Activated CD8-positive, alpha-beta memory T cell treated with anti-CD3 and anti-CD28 coated beads for 4 hours (primary cell): ENCODE measurements at places on chromosomes 7 and 10.

GRCh38 chr7:103613655-103614642 lies 167.9 kb upstream of the SLC26A5 start:
- DNase-seq, result no peak

DNA sequence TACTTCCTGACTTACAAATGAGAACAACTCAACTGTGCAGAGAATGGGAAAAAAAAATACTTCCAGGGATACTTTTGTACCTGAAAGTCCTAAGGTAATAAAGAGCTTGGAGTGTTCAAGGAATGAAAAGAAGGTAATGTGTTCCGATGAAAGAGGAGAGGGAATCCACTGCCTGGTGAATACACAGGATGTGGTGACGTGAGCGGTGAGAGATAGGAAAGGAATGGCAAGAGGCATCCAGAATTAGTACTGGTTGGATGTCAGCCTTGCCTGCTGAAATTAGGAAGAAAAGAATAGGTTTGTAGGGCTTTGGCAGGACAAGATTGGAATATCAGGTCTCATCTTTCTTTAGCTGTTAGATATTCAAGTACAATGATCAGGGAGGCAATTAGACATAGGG lies 347.7 kb downstream of the POM121L12 start:
- no peak for DNase-seq

- no peak for DNase-seq
Measured at GRCh38 chr7:108947526-108947925, 377.9 kb downstream of the DNAJB9 start.

DNA sequence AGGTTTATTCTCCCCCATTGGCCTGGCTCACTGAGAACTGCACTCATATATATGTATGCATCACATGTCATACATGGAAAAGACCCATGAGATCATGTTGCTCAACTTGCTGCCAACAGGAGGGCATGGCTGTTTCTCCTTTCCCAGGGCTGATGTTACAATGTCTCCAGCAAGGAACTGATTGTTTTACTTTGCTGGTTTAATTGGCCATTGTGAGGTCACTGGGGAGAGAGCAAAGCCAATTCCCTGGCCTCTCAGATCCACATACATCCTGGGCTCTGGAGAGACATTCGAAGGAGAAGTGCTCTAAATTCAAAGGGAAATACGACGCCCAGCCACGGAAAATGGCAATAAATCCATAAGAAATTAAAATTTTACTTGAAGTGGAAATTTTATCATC lies 287.8 kb downstream of the WDR11 start:
- DNase-seq, result no peak

DNA sequence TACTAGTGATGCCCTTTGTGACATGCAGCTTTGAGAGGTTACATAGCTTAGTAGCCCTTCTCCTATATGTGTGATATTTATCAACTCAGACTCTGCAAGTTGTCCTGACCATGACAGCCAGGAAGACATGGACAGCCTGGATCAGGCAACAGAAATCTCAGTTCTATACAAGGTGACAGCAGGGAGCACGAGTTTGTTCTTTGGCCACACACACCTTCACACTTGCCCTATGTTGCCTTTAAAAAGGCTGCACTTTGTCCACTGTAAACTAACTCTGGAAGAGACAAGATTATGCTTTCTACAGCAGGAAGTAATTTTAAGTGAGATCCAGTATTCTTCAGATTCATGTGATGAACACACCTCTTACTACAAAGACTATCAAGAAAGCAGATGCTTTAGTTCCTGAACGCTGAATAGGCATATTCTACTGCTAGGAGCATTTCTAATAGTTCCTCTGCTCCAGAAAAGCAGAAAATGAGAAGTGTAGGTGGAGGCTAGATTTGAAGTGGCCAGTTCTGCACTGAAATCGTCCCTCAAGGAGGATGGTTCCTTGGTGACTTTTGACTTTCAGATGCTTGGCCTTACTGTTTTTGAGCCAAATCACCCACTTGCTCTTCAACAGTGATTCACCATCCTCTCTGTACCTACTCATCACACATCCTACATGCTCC lies 239.2 kb downstream of the COBL start:
- no peak for DNase-seq
